Aortic smooth muscle cell (primary cell): ENCODE measurements at places on chromosomes 3 and 15. TPM values are rescaled to one million over a fixed set of nuclear protein-coding genes. Genes with fewer than 3 reads are reported as not detected.

The SCN11A gene
- 0.06 and 0.13 TPM in 2 replicates for total RNA-seq

The HERC2 gene
- total RNA-seq: 44.8 and 45.8 TPM in 2 replicates

The UBE2E1 gene
- total RNA-seq: 69.8 and 83.3 TPM in 2 replicates

The CHCHD6 gene
- total RNA-seq: 11.9 and 12.6 TPM in 2 replicates

The CPN2 gene
- total RNA-seq: not detected in 2 replicates

The ATP2C1 gene
- total RNA-seq: 123 and 162 TPM in 2 replicates

The KATNBL1 gene
- 28.7 and 33.4 TPM in 2 replicates for total RNA-seq

The PRSS50 gene
- total RNA-seq: not detected in 2 replicates

The VGLL3 gene
- 14.5 and 17.8 TPM in 2 replicates for total RNA-seq

The PARP9 gene
- total RNA-seq: 27.0 and 38.5 TPM in 2 replicates

The DCLK3 gene
- total RNA-seq: not detected in 2 replicates

The CLDN11 gene
- 3.3 and 30.1 TPM in 2 replicates for total RNA-seq

The TEX55 gene
- not detected in 2 replicates for total RNA-seq
